G401 (cell line): ENCODE measurements at places on chromosomes 7 and 10. TPM values are rescaled to one million over a fixed set of nuclear protein-coding genes. Genes with fewer than 3 reads are reported as not detected.

GRCh38 chr10:47098964-47099363, 187.7 kb downstream of the PTPN20 start:
- DNase-seq: no peak

DNA sequence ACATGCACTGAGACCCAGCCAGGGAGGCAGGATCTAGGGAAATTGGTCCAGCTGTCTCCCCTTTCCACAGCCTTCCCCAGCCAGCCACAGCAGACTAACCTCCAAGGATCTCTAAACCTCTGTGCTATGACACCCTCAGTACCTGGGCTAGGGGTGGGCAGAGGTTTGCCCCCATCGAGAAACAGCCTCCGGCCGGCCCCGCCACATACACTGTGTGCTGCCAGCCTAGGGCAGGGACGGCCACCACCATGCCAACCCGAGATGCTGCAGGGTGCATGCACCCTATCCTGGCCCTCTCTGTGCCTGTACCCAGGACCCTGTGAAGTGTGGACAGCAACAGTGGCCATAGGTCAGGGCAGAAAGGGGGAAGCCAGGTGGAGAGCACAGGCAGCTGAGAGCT, 58.1 kb downstream of the PARP12 start:
- DNase-seq: no peak

DNA sequence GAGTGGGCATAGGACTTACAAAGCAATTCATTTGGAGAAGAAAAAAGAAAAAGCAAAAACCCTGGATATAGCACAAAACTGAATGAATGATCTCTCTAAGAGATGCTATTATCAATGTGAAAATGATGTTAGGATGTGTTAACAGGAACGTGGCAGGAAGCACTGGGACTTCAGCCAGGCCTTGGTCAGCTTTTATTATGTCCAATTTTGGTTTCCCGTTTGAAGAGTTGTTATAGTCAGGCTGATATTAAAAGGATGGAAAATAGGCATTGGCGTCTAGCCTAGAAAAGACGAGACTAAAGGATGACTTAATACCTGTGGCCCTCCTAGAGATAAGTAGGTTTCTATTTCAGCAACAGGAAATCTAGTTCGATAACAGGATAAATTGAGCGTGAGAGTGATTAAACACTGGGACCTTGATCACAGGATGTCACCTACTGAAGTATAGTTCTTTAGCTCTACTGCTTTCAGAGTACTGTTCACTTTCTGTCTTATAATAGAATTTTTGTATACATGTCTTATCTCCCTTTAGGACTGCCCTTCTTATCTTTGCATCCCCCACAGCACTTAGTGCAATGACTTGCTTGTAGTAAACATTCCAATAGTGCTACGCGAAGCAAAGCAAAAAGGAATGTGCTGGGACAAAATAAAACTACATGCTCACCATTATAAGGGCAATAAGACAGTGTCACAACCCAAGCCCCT, 99.8 kb upstream of the AGBL3 start:
- peak; percentile 37 for DNase-seq

DNA sequence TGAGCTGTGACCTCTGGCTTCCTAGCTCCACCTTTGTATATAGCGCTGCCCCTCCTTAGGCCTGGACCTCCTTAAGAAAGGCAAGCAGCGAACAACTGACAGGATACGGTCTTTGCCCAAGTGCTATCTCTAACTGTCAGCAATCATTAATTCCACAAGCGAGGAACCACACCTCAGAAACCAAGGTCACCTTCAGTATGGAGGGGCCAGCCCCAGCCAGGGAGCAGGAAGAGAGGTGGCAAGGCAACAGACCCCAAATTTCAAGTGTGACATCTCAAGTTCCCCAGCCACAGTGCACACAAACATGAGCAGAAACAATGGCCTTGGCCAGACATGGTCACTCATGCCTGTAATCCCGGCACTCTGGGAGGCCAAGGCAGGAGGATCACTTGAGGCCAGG, 4.8 kb upstream of the AOC1 start:
- DNase-seq: no peak

ANKRD1 gene
- total RNA-seq: 2.3 TPM in 2 replicates

DNA sequence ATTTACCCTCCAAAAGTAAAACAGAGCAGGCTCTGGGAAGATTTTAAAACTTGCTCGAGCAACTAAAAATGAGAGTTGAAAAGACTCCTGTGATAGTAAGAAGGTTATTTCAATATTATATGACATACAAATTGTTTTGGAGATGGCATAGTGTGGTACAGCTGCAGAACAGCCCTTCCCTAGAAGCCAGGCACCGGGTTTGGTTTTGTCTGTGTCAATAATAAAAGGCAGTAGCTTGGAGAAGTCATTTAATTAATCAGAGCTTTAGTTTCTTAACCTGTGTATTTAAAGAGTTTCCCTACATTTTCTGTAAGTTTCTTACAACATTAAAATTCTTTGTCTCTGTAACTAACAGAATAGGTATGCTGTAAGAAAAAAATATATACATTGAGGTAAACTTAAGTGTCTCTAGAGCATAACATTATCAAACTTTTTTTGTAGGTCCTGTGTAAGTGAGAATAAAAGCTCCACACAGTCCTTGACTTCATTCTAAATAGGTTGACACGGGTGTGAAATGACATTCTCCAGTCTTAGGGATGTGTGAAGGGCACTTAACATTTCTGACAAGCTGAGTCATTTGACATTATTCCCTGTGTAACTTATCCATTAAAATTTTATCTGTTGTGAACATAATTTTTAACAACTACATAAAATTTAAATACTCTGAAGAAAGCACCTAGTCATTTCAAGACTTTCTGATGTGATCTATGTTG, 425.0 kb upstream of the ETV1 start:
- DNase-seq: no peak

OR2A14 gene
- total RNA-seq: not detected in 2 replicates

- no peak for DNase-seq
Observed at GRCh38 chr7:131039355-131039762, 288.3 kb upstream of the MKLN1 start.

PLEKHS1 gene
- total RNA-seq: not detected in 2 replicates

- DNase-seq: no peak
Observed at GRCh38 chr7:54419209-54419608, 123.0 kb upstream of the VSTM2A start.
